GM12864 (cell line): ENCODE measurements at places on chromosomes 5 and 9.
A peak's percentile ranks its signal among the peaks of the same experiment; 100 is the strongest.

GRCh38 chr9:16693616-16694015 lies 176.9 kb downstream of the BNC2 start:
- DNase-seq: no peak

- DNase-seq: no peak
Observed at GRCh38 chr5:66987949-66988838, 208.4 kb downstream of the CD180 start.

DNA sequence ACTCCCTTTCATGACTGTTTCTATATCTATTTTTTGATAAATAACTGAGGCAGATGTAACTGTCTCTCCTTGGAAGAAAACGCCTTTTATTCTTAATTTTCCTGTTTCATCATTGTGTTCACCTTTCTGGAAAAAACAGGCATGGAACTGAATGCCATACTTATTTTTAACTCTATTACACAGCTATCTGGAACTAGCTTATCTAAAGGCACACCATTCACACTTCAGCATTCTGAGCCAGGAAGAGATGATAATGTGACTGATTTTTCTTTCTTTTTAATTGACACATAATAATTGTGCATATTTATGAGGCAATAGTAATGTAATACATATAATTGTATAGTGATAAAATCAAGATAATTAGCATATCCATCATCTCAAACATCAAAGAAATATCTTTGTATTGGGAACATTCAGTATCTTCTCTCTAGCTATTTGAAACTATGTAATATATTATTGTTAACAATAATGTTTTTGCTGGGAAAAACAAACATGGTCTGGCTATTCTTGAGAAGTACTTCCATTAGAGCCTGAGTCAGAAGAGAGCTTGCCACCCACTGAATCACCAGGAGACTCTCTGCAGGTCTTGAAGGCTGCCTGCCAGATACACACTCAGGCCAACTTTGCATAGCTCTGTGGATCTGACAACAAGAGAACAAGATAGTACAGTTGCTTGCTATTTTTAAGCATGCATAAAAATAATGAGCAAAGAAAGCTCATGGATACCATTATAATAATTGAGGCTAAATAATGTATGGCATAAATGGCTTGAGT lies 501.0 kb upstream of the EDIL3 start:
- DNase-seq: no peak

DNA sequence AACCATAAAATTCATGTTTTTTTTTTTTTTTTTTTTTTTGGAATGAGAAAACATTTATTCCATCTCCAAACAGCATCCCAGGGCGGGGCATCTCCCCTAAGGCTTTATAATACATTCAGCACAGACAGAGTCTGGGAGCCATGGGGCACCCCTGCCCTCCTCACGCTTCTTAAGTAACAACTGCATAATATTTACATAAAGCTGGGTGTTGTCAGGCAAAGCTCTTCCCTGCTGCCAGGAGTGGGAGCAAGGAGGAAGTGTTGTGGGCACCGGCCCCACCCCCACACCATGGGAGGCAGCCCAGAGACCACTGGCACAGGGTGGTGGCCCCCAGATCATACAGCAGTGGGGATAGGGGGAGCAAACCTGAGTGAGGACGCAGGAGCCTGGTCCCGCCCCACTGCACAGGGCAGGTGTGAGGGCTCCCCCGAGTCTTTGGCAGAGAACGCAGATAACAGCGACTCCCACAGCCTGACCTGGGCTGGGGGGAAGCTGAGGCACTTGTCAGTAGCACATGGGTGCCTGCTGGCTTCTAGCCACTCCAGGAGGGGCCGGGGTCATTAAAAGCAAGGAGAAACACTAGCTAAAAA lies 86.1 kb upstream of the CEP78 start:
- DNase-seq: no peak

- no peak for DNase-seq
Observed at GRCh38 chr5:113127021-113127420, 150.4 kb downstream of the DCP2 start.

DNA sequence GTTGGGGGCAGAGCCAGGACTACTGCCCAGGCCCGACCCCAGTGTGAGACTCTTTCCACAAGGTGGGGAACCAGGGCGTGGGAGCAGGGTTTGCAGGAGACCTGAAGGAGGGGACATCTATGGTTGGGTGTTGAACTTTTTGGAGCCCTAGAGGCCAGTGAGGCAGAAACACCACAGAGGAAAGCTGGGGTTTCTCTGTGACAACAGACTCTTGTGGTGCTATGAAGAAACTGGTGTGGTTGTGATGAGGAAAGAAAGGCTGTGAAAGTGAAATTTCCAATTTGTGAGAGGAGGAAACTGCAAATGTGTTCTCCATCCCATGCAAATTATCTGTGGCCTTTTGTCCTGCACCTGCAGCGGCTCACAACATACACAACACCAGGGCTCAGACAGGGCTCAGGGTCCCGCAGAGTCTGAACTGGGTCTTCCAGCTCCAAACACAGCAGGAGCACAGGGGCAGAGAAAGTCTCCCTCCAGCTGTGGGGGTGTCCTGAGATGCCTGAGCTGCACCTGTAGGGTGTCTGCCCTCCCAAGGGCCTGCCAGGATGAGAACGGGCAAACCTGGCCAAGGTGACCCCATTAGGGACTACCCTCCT lies 51.4 kb upstream of the GRHPR start:
- DNase-seq: peak; percentile 95

GRCh38 chr5:145350513-145350912 lies 484.6 kb downstream of the PRELID2 start:
- no peak for DNase-seq

DNA sequence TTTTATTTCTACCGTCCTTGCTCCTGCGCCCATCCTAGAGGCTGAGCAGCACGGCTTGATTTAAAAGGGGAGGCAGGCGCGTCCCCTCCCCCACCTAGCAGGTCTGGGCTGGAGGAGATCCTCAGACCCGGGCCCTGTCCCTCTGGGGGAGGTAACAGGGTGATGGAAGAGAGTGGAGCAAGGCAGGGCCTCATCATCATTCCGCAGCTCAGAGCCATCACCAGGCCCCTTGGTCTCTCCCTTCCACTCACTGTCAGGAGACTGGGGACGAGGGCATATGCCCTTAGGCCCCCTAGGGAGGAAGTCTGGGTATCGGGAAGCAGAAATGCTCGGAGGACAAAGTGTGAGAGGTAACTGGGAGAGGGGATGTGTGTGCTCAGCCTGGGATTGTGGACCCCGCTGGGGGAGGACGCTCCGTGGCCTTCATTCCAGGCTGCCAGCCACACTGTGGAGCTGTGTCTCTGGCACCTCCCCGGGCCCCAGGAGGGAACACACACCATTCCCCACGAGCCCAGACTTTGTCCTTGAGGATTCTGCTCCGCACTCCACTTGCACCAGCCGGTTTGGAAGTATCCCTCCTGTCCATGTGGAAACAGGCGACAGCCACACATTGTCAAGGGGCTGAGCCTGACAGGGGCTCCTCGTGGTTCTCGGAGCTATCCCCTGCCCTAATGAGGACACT lies 761 bp downstream of the REEP2 start:
- no peak for DNase-seq

- DNase-seq: no peak
Observed at GRCh38 chr5:109049565-109049964, 301.9 kb downstream of the FER start.

- DNase-seq: no peak
Observed at GRCh38 chr9:72382405-72382804, 17.4 kb upstream of the ZFAND5 start.

DNA sequence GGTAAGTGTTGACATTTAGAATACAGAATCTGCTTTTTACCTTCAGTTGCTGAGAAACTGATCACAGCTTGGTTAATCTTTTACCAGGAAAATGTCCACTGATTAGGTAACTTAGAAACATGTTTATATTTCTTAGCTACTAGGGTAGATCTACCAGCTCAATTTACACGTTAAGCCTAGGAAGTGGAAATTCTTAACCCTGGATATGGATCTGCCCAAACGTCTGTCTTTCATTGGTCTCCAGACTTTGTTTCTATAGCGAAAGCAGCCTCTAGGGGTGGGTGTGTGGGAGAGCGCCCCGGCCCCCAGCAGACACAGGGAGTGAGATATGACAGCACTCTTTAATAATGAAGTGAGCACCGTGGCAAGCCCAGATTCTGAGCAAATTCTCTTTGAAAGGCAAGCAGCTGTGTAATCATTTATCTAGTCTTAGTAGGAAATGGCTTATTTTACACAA lies 141.6 kb upstream of the ZNF608 start:
- DNase-seq: no peak

DNA sequence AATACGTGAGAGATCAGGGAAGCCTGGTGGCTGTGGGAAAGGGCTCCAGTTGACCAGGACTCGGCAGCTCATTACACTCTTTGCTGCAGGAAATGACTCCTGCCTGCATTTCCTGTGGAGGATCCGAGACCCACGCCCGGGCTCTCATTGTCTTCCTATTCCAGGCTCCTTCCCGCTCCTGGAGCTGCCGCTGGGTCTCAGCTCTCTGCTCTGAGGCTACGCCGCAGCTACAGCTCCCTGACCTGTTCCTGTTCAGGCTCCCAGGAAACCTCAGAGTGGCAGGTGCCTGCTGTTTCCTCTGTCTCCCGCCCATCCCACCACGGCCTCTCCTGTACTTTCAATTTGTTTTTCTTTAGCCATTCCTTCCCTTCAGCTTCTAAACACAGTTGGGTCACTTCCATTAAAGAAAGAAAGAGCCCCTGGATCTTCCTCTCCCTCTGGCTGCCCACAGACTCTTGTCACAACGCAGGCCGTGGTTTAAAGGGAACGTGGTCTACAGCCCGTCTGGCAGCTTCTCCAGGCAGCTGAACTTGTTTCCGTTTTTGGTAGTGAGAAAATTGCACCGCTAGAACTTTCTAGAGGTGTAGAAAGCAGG lies 71.5 kb downstream of the IL6ST start:
- no peak for DNase-seq

DNA sequence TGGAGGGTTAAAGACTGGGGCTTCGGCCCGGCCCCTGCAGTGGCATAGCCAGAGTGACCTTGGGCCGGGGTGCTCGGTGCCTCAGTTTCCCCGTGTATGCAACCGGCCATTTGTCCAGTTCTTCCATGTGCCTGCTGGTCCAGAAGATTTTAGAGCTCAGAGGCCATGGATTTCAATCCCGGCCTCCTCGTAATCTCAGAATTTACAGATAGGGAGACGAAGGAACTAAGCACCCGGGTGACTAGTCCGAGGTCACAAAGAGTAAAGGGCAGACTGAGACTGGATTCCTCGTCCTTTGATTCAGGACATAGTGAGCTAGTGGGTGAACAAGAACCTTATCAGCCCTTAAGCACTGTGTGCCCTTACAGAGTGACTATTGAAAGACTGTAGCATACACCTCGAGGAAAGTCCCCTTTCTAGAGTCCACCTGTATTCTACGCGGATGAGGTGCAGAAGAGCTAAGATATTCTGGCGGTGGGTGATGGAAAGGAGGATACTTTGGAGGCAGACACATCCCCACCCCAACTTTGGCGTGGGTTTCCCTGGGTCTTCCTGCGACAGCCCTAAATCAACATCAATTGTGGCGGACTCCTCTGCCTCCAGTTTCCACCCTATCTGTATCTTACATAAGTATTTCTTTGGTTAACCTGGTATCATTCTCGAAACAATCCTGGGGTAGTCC lies 597 bp downstream of the SLC31A1 start:
- no peak for DNase-seq

- no peak for DNase-seq
Observed at GRCh38 chr9:89225991-89226471, 47.4 kb upstream of the SHC3 start.

DNA sequence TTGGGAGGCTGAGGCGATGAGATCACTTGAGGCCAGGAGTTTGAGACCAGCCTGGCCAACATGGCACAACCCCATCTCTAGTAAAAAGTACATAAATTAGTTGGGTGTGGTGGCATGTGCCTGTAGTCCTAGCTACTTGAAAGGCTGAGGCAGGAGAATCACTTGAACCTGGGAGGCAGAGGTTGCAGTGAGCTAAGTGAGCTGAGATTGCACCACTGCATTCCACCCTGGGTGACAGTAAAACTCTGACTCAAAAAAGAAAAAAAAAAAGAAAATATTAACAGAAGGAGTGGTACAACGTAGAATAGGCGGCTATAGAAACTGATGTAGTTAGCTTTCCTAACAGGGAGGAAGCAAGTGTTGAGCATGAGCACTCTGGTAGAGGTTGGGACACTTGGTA lies 59.9 kb downstream of the PBX3 start:
- no peak for DNase-seq

DNA sequence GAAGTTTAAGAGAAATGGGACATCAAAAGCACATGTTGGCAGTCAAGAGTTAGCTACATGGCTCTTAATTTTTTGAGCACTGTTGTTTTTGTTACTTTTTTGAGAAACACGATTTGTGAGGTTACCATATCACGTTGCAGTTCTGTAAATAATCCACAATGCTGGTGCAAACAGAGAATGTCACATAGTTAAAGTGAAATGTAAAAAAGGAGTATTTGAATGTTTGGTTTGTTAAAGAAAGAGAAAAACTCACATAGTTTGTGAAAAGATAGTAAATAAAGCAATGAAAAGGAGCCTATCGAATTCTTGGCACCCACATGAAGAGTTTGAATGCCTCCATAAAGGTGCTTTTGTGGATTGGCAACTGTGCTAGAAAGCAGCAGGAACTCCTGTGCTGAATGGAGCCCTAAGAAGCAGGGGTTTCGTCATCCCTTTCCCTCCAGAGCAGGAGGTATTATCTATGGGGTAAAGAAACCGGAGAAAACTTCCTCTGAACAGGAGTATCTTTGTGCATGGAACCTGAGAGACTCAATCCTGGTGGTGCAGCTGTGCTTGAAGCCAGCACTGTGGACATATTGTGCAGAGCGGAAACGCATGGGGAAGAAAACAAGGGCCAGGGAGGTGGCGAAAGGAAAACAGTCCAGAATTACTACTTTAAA lies 148.5 kb upstream of the OTULINL start:
- DNase-seq: no peak

DNA sequence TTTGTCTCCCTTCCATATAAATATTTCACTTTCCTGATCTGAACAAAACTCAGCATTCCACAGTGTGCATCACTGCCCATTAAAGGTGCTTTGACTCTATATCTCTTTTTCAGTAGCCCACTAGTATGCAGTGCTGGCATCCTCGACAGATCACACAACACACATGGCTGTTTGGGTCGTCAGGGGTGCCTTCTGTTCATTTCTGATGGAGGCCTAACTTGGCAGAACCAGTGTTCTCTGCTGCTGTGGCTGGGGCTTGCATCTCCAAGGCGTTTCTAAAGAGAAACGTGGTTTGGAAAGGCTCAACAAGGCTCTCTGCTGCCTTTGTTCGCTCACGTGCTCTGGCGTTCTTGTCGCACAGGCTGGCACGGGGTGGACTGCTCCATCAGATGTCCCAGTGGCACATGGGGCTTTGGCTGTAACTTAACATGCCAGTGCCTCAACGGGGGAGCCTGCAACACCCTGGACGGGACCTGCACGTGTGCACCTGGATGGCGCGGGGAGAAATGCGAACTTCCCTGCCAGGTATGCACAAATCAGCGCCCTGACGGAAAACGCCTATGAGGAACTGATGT lies 97.7 kb upstream of the PRRC1 start:
- DNase-seq: no peak
